ENCODE measurements at places on chromosomes 12 and 14. TPM values are rescaled to one million over a fixed set of nuclear protein-coding genes. Genes with fewer than 3 reads are reported as not detected.

VRTN gene
- not detected for total RNA-seq

- DNase-seq = no peak
Measured at GRCh38 chr14:48723841-48724495, 862.2 kb downstream of the RPS29 start.

CLEC2B gene
- total RNA-seq = not detected

DNA sequence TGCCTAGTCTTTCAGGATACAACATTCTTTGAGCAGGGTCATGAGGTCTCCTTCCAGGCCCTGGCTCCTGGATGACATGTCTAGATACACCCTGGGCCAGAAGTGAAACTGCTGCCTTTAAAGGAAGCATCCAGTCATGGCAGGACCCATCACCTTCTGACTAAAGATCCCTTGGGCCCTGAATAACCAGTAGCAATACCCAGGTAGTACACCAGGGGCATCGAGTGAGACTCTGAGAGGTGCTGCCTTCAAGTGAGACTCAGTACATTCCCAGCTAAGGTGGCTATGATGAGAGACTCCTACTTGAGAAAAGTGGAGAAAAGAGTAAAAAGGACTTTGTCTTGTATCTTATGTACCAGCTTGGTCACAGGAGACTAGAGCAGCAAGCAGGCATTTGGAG lies 23.5 kb downstream of the OR6C68 start:
- DNase-seq = no peak

Data from HFFc6 (cell line).